AG04450 (cell line): ENCODE measurements at places on chromosomes 5 and 9.

GRCh38 chr5:89255845-89256463, 373.0 kb upstream of the MEF2C start:
- peak; percentile 30 for DNase-seq

GRCh38 chr5:135713161-135713915, 121.1 kb upstream of the SLC25A48 start:
- DNase-seq = no peak

- DNase-seq = no peak
Observed at GRCh38 chr5:2519153-2519552, 232.3 kb downstream of the IRX2 start.

GRCh38 chr9:101458963-101459631, 23.5 kb upstream of the ALDOB start:
- DNase-seq = peak; percentile 56

GRCh38 chr5:119220576-119221197, 135.1 kb upstream of the TNFAIP8 start:
- no peak for DNase-seq

- DNase-seq = no peak
Observed at GRCh38 chr5:83767409-83767992, 46.8 kb upstream of the HAPLN1 start.

DNA sequence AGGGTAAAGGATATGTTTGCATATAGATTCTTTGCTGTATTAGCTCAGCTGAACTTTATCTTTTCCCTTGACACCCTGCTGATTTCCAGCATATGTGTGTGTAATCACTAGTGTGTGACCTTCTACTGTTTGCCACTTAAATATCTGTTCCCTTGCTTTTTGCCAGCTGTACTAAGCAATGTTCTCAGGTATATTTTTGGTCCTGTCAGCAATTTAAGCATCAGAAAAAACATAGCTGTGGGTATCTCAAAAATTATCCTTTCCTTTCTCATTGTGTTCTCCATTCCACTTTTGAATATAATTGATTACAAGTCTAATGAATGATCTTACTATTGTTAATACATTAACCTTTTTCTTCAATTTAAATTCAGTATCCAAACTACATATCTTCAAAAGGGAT, 59.2 kb upstream of the CDH10 start:
- DNase-seq = no peak

GRCh38 chr5:82720213-82721086, 356.7 kb downstream of the TMEM167A start:
- no peak for DNase-seq

GRCh38 chr5:109779036-109779735, 89.5 kb downstream of the MAN2A1 start:
- no peak for DNase-seq

DNA sequence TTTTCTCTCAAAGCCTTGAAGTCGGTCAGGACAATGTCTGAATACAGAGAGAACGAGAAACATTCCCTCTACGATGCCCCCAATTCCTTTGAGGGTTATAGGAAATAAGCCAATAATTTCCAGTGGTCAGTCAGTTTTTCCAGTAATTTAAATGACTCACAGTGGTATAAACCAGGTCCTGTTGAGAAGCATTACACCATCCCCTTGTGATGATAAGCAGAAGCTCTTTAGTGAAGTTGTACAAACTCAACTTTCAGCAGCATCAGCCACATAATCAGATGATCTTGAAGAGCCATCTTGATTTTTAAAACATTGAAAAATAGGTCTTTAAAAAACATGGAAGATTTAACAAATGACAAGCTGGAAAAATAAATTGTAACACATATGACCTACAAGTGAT, 173.9 kb upstream of the ZNF462 start:
- DNase-seq = no peak

GRCh38 chr5:143170104-143170503, 233.4 kb downstream of the NR3C1 start:
- no peak for DNase-seq

- DNase-seq = no peak
Observed at GRCh38 chr9:87181670-87182069, 234.4 kb upstream of the GAS1 start.

- DNase-seq = no peak
Observed at GRCh38 chr9:20197976-20198685, 409.3 kb upstream of the SLC24A2 start.

DNA sequence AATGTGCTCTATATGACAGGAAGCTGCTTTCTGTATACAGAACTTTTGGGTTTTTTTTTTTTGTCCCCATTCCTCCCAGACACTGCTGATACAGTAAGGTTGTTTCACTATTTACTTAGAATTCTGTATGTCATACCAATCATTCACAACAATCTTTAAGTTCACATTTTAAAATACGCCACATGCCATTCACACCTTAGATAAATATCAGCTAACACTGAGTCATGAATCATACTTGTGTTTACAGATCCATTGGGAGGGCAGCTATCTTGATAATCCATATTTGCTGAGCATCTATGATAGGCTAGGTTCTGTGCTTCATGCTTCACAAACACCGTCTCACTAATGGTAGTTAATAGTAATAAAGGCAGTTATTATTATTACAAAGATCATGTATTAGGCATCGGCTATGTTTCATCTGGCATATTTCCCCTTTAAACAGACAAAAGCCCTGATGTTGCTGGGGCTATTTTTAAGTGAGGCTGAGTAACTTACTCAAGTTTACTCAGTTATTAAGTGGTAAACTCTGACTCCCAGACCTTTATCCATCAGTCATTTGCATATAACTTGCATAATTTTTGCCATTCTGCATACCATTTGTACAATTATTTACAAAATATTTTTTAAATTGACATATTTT, 152.2 kb upstream of the HMHB1 start:
- DNase-seq = no peak

DNA sequence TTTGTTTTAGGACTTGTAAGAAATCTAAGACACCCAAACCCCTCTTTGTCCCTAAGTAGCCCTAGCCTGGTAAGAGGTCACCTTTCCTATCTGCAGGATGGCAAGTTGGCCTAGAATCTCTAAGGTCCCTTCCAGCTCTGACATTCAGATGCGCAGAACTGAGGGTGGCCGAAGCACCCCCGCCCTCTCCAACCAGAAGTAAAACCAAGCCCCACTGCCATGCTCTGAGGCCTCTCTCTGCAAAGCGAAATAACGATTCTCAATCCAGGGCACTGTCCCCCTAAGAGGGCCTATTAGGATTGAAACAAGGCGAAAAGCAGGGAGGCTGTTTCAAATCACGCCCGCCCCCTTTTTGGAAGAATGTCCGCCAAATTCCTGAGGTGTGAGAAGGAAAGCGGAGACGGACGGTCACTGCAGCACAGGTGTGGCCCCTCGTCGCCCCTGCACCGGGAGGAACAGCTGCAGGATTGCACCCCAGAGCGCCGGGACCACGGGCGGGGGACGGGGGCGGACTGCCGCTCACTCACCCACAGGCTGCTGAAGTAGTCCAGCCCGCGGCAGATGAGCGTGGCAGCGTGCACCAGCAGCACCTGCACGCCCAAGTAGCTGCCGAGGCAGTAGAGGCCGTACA, 824 bp downstream of the TMEM245 start:
- DNase-seq = no peak

DNA sequence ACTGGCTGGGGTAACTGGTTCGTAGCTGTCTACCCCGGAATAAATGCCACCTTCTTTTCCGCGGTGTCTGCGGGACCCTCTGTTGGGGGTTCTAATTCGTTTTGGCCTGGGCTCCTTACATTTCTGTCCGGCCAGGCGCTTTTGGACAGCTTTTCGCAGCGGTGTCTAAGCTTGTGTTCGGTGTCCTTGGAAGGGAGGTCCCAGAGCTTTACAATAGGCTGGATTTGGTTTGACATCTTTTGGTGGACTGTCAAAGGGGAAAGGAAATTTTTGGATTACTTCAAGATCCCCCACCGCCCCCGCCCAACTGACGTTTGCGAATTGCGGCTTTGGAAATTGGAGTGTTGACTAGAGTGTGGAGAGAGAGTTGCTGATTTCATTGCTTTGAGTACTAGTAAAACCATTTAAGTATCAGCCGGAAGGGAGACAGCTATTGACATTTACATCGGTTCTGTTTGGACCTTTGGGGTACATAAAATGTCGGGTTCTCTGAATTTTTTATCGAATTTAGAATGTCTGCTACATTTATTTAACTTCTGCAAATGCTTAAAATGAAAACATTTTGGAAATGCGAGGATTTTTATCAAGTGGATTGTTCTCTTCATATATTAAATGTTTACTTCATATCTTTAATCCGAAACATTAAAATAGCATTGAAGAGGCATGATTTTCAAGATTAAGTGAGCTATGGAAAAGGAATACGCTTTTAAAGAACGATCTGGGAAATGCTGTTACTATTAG, 4.7 kb upstream of the PURA start:
- DNase-seq = no peak

GRCh38 chr5:157107508-157107907, 1.3 kb downstream of the HAVCR2 start:
- no peak for DNase-seq

- DNase-seq = peak; percentile 6
Observed at GRCh38 chr5:77101298-77101697, 14.2 kb upstream of the ZBED3 start.

DNA sequence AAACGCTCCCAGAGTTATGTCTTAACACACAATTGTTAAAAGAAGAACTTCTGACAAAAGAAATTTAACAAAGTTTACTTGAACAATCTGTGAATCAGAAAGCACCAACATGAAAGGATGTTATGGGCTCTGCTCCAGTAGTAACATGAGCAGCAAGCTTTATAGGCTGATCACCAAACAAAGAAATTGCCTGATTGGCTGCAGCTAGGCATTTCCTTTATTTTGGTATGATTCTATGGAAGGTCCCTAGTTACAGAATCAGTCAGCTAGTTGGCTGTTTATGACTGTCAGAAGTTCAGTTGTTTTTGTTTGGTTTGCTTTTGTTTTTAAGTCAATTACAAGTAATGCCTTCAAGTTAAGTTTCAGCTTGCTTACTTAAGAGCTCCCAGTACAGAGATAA, 102.4 kb upstream of the SMC2 start:
- no peak for DNase-seq

- no peak for DNase-seq
Observed at GRCh38 chr5:173736374-173736773, 119.9 kb upstream of the BOD1 start.

- no peak for DNase-seq
Observed at GRCh38 chr5:135547590-135548254, 12.0 kb upstream of the NEUROG1 start.

DNA sequence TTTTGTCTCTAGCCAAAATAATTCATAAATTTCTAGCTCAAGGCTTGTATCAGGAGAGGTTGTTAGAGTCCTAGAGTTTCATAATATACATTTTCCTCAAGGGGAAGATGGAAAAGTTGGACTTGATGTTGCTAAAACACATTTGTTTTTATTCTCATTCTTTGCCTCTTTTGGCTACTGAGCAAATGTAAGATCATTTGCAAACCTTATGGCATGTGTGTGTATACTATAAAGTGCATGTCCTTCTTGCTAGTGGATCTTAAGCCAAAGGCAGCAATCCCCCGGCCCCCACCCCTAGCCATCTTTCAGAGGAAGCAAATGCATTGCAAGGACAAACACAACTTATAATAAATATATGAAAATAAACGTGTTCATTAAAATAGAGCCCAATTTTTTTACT, 43.0 kb downstream of the ADAMTSL1 start:
- DNase-seq = no peak

DNA sequence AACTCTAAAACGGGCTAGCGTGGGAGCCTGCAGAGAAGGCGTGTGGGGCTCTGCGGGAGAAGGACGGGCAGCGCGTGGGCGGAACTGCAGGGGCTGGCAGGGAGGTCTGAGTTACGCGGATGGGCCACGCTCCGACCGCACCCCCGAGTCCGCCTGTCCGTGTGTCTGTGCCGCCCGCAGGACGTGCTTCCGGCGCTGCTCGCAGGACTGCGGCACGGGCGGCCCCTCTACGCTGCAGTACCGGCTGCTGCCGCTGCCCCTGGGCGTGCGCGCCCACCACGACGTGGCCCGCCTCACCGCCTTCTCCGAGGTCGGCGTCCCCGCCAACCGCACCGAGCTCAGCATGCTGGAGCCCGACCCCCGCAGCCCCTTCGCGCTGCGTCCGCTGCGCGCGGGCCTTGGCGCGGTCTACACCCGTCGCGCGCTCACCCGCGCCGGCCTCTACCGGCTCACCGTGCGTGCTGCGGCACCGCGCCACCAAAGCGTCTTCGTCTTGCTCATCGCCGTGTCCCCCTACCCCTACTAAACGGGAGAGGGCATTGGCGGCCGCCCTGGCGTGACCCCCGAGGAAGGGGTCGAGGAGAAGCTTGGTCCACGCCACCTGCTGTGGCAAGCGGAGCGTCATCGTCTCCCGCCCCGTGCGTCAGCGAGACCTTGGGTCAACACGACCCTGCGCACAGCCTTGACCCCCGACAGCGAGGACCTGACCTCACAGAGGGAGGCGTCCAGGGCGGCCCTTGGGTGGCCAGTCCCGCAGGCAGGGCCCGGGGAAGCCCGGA, 11.4 kb upstream of the ASS1 start:
- no peak for DNase-seq

- DNase-seq = peak; percentile 13
Observed at GRCh38 chr5:42912184-42912798, 100.6 kb upstream of the SELENOP start.

- DNase-seq = no peak
Observed at GRCh38 chr5:151584057-151584937, 6.8 kb downstream of the FAT2 start.
